ENCODE measurements at places on chromosomes 4 and X.

- no peak for DNase-seq
These were observed 64.8 kb downstream of the GLRA3 start for GRCh38 chr4:174764105-174764729.

DNA sequence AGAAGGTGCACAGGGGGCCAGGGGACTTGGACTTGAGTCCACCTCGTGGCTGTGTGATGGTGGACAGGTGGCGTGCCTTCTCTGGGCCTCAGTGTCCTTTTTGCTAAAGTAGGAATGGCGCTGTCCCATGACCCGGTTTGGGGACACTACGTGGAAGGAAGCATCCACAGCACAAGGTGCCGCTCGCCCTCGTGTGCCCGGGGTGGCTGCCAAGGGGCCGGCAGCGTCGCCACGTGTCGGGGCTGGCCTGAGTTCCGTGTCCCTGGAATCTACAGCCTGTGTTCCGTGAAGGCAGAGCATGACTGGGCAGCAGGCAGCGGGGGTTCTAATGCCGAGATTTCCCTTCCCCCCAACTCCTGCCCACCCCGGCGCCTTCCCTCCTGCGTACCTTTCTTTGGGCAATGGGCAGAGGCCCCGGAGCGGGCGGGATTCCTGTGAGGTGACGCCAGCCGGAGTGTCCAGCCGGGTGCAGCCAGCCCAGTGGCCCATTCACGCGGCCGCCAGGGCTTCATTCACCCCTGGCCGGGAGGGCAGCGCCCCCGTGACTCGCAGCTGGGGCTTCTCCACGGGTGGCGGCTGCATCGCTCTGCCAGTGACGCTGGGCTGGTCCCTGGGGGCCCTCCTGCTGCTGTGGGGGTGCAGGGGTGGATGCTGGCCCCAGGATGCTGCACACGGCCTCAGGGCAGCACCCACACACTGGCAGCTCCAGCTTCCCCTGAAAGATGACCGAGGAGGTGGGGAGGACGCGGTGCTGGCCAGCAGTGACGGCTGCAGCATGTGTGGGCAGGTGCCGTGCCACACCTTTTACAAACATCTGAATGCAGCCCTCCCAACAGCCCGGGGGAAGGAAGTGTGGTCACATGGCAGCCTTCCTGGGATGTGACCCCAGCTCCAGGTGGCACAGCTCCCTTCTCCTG lies 21.2 kb downstream of the DOK7 start:
- DNase-seq = no peak

DNA sequence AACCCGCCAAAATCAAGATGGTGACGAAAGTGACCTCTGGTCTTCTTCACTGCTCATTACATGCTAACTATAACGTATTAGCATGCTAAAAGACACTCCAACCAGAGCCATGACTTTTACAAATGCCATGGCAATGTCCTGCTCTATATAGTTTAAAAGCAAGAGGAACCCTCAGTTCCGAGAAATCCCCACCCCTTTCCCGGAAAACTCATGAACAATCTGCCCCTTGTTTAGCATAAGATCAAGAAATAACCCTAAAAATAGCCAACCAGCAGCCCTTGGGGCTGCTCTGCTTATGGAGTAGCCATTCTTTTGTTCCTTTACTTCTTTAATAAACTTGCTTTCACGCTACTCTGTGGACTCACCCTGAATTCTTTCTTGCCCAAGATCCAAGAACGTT lies 463.5 kb upstream of the FAM241A start:
- DNase-seq = no peak

- DNase-seq = peak; percentile 30
These were observed 155.3 kb downstream of the GRIA3 start for GRCh38 chrX:123339221-123339905.

DNA sequence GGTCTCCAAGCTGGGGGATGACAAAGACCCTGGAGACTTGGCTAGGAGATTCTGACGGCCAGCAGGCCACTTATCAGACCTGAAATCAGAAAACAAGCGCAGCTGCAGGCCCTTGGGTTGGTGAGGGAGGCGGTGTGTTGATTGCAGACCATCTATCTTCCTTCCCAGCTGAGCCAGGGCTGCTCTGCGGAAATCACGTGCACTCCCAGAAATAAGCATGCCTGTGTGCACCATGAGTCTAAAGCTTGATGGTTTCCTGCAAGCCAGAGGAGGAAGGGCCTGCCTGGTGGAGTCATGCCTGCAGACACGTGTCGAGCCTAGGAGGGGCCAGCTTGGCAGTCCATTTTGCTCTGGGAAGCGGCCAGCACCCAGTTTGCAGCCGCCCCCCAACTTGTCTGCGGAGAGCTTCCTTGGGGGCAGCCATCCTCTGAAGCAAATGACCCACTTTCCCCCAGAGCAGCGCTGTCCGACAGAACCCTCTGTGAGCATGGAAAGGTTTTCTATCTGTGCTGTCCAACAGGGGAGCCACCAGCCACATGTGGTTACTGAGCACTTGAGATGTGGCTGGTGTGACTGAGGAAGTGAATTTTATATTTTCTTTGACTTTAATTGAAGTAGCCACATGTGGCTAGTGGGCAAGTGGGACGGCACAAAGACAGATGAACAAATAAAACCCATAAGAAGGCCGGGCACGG lies 175.7 kb upstream of the BCOR start:
- DNase-seq = no peak

DNA sequence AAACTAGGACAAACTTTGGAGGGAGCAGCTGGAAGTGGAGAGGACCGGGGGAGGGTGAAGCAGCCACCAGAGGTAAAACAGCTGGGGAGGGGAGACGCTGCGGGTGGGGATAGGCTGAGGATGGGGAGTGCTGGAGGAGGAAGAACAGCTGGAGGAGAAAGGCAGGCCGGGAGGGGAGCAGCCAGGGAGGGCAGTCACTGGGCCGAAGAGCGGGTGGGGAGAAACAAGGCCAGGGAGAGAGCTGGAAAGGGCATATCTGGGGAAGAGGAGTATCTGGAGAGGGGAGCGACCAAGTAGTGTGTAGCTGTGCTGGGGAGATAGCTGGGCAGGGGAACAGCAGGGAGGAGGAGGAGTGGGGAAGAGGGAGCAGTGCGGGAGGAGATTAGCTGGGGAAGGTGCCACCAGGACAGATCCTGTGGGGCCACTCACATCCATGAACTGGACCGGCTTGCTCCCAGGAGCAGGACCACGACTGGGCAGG lies 2.7 kb downstream of the SLC38A5 start:
- no peak for DNase-seq

DNA sequence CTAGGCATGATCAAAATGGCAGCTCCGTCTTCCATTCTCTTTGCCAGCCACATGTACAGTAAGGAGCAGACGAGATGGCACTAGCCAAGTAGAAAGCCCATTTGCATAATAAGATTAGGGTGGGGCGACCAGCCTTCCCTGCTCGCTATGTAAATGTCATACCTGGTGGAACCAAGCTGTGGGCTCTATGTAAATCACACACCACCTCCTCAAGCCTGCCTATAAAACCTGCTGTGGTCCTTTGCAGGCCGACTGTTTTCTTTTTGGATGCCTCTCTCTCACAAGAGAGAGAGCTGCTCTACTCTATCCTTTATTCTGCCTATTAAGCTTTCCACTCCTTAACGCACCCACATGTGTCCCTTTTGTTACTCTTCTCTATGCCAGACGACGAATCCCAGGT lies 1472.7 kb downstream of the ARAP2 start:
- DNase-seq = no peak

DNA sequence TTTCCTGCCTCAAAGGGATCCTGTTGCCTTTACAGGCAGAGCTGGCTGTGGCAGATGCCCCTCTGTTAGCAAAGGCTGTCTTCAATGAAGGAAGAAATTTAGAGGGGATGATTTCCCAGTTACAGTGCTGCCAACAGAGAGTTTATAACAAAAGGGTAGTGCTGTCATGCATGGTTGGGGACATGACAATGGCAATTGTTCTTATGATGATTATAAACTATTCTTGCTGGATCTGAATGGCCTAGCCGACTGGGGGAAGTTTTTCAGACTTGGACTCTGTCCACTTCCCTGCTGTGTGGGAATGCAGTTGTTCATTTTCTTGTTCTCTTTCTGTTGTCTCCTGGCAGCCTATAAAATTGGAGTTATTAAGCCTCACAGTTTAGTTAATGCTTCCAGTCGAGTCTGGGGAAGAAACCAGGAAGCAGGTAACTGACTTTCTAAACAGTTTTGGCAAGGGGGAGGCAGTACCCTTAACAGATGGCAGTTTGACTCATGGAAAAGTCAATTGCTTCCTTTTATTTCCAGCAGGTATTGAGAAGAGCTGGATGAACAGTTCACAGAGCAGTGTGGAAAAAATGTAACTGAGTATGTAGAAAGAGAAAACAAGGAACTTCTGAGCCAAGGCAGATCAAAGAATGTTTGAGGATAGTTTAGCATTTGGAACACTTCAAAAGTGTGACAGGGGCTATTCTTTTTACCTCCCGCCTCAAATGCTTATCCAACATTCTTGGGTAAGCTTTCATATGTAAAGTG lies 582.6 kb downstream of the RAPGEF2 start:
- DNase-seq = no peak

- no peak for DNase-seq
These were observed 10.4 kb upstream of the USO1 start for GRCh38 chr4:75714011-75714410.

GRCh38 chrX:49840679-49841078 lies 11.6 kb downstream of the PAGE4 start:
- peak; percentile 1 for DNase-seq

- DNase-seq = no peak
These were observed 219.0 kb upstream of the FGF13 start for GRCh38 chrX:138930583-138930945.
